ENCODE measurements at places on chromosomes 13 and 19.

DNA sequence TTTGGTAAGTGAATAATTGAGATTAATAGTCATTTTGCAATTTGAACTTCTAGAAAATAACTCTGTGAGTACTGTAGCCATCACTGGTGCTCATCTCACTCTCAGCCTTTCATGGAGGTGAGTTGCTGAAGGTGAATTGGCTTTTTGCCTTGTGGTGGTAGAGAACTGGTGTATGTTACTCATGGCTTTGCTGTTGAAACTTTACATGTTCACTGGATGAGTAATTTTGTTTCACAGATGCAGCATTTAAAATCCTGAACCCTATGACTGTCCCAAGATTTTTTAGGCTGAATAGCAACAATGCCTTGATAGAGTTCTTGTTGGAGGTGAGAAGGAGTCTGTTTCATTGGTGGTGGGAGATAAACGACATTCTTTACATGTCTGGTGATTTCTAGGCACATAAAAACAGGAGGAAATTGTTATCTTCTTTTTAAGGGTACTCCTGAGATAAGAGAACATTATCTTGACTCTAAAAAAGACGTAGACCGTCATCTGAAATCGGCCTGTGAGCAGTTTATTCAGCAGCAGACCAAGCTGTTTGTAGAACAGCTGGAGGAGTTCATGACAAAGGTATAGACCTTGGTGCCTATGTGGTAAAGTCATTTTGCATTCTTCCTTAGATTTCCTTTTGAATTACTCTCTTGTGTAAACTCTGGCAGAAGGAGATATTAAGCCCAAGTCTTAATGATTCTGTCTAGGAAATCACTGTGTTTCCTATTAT, 53.9 kb downstream of the COG3 start:
- DNase-seq: no peak

DNA sequence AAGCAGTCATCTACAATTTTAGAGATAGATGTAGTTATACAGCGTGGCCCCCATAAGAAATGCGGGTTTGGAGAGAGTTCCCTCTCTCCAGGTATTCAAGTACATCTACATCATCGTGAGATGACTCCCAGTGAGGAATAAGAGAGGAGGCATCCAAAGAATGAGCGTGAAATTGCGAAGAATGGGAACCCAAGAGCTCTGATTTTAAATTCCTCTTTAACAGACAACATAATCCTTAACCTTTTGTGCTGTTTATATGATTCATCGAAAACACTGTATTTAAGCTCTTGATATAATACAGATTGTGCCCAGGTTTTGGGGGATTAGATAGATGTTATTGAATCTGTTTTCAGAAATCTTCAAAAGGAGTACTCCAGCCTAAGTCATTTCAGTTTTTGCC, 161.5 kb downstream of the COG6 start:
- DNase-seq: no peak

DNA sequence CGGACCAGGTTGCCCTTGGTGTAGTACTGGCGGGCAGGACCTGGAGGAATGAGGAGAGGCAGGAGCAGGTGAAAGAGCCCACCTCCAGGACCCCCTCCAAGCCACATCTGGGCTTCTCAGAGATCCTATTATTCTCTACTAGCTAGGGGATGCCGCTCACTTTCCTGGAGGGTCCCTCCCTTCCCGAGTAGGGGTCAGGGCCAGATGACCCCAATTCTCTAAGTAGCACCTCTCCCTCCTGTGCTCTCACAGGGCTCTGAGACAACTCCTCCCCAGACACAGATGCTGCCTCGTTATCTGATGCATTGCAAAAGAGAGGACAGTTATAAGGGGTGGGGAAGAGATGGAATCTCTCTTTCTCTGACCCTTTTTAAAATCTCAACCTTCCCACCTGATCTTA, 22.9 kb downstream of the GP6 start:
- no peak for DNase-seq

DNA sequence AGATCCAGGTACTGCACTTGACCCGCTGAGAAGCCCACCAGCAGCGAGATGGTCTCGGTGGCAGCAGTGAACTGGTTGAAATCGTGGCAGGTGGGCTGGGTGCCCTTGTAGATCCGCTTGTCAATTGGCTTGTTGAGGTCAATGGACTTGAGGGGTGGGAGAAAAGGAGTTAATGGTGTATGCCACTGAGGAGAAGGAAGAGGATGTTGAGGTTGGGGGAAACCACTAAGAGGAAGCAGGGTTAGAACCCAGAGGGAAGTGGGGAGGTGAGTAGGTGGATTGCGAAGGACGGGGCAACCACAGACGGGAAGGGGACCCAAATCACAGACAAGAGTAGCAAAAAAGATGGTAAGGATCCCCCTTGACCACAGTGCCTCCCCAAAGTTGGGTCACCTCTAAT, 1.7 kb downstream of the DMWD start:
- no peak for DNase-seq

DNA sequence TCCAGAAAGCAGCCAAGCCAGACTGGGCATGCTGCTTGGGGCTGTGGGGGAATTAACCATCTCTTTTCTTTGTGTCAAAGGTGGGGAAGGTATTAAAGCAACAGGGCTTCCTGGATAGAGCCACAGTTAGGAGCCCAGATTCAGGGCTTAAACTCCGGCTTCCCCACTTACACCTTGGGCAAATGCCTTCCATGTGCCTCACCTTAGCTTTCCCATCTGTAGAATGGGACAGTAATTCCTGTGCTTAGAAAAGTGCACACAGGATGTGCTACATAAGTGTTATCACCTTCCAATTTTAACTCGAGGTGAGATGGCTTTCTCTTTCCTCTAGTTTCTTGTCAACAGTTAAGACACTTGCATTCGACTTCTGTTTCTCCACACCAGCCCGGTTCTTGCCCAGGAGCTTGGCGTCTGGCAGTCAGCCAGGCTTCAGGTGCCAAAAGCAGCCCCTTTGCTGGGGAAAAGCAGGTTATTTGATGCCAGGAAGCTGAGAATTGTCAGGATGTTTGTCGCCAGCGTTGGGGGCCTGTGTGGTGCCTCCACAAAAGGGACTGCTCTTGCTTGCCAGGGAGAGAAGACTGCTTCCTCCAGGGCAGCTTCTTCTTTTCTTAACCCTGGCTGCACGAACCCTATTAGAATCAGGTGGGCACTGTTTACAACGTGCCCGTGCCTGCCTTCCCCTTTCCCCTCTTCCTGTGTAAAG, 79.2 kb downstream of the SIPA1L3 start:
- no peak for DNase-seq

Data from activated CD8-positive, alpha-beta memory T cell treated with anti-CD3 and anti-CD28 coated beads for 1 hour (primary cell).